ENCODE measurements at places on chromosomes 3 and 15.

DNA sequence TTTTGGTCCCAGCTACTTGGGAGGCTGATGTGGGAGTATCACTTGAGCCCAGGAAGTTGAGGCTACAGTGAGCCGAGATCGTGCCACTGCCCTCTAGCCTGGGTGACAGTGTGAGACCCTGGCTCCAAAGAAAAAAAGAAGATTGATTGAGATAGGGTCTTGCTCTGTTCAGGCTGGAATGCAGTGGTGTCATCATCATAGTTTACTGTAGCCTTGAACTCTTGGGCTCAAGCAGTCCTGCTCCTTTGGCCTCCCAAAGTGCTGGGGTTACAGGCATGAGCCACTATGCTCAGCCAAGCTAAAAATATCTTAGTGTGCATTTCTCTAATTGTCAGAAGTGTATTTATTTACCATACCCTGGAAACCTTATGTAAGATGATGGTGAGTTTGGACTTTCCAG is 43.9 kb downstream of the IGF1R start:
- no peak for DNase-seq

GRCh38 chr15:87219650-87220615 is 1036.6 kb downstream of the NTRK3 start:
- DNase-seq, result no peak

- DNase-seq, result no peak
Measured at GRCh38 chr3:8652324-8652987, 7.9 kb upstream of the SSUH2 start.

DNA sequence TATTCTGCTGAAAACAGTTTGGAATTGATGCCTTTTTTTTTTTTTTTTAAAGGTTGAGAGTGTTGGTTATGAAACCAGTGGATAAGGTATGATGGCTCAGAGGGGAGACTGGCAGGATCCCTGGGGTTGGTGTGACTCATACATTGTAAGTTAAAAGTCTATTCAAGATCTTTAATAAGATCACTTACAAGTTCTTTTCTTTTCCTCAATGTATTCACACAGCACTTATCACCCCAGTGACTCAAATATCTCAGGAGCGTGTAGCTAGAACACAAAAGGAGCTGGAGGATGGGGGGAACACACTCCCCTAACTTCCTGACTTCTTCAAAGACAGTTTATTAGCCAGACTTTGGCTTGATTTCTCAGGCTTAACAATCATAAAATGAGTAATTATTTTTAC is 285.3 kb downstream of the SV2B start:
- DNase-seq, result no peak
